ENCODE measurements at places on chromosomes 4 and X.

- DNase-seq, result no peak
Observed at GRCh38 chr4:38615847-38616246, 48.2 kb upstream of the KLF3 start.

GRCh38 chrX:17443556-17443955 is 68.6 kb downstream of the NHS start:
- DNase-seq, result no peak

DNA sequence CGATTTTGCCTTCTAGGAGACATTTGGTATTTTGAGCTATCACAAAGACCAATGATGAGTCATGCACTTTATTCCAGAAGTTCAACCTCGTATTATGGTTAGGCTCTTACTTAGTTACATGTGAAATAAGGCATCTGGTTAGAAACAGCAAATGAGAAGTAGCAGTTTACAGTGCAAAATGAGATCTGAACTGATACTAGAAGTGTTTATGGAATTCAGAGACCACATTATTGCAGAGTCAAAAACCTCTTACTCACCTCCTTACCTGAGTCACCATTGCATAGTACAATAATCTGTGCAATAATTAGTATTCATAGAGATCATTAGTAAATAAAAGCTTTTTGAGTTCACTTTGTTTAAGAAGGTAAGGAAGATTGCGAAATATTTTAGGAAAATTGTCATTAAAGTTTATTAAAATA is 38.7 kb downstream of the SEC24B start:
- DNase-seq, result no peak

DNA sequence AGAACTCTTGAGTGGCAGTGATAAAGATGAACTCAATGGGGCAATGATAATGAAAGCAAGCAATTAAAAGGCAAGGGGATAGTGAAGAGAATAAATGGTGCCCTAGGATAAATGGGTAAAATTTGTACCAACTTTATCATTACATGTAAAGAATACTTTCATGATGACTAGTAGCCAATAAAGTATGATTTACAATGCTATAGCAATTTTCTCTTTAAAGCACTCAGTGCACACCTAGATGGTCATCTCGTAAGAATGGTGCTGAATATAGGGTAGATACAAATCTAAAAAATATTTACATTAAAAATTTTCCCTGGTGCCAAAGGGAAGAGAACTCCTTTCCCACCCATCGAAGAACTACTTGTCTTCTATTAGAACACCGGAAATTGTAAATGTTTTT is 651.4 kb downstream of the STPG2 start:
- no peak for DNase-seq

DNA sequence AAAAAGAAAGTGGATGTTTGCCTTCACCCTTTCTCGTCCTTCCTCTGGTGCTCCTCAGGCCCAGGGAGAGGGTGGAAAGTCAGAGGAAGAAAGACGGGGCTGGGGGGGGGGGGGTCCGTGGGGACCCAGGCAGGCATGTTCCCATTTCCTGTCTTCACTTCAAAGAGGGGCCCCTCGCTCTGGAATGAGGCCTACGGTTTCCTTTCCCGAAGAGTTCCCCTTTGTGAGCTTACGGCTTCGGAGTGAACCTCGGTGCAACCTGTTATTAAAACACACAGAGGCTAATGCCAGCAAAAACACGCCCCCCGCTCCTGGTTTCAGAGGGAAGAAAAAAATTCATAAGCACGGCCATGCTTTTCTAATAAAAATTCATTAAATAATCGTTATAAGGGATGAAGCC is 40.1 kb downstream of the SHOX start:
- no peak for DNase-seq

- no peak for DNase-seq
Observed at GRCh38 chrX:140087875-140088274, 122.6 kb upstream of the CXorf66 start.

All from cortex of kidney (tissue), 1 donor.